ENCODE measurements at places on chromosomes 4 and X. TPM values are rescaled to one million over a fixed set of nuclear protein-coding genes. Genes with fewer than 3 reads are reported as not detected.

The LINC00632 gene
- 123 TPM for total RNA-seq

The NCAPG gene
- 0.38 TPM for total RNA-seq

DNA sequence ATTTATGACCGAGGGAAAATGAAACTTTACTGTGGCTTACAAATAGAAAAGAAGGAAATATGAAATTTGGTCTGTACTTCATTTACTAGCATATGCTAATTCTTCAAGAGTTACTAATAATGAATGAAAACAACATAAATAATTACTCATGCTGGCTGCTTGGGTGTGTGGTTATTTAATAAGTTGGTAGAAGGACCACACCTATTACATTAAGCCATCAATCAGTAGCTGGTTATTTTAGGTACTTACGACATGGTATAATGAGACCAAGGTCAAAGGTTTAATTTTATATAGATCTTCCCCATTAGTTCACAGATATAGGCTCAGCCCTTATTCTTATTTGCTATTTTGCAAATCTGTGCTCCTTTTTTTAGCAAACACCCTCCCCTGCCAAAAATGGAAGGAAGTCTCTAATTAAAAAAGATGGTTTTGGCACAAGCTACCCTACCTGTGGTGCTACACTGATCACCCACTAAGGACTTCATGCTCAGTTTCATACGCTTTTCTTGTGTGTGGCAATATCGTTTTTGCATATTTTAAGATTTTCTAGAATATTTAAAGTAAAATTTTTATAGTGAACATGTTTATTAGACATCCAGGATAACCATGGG lies 14.1 kb downstream of the TMPRSS11D start:
- DNase-seq = no peak

GRCh38 chr4:149370785-149371420 lies 444.7 kb downstream of the IQCM start:
- DNase-seq = no peak

DNA sequence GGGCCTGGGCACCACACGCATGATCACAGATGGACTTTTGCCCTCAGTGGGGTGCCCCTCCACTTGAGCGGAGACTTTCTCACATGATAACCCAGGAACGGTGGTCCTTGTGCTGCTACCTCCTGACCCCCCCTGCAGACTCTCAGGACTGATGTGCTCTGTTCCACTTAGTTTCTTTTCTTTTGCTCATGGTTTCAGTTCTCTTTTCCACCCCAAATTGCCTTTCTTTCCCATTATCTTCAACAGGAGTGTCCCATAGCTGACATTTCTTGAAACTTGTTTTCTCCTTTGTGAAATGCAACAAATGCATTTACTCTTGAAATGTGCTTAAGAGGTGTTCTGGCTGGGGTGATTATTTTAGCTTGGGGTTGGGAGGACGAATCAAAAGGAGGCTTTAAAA lies 9.0 kb downstream of the MPC1L start:
- DNase-seq = no peak

- no peak for DNase-seq
Measured at GRCh38 chr4:152164561-152164960, 371.3 kb downstream of the FBXW7 start.

Data from left ventricle myocardium inferior (tissue), 1 donor.